ENCODE measurements at places on chromosomes 7 and 10. TPM values are rescaled to one million over a fixed set of nuclear protein-coding genes. Genes with fewer than 3 reads are reported as not detected.

The CHCHD3 gene
- total RNA-seq = 92.7 TPM

The CADPS2 gene
- total RNA-seq = 47.7 TPM

The GAD2 gene
- not detected for total RNA-seq

The SPDYE3 gene
- not detected for total RNA-seq

The EGR2 gene
- total RNA-seq = not detected

The POLR2J2 gene
- 1.9 TPM for total RNA-seq

The CYP3A7 gene
- not detected for total RNA-seq

The INA gene
- under 0.01 TPM for total RNA-seq

The LIPK gene
- total RNA-seq = not detected

The TRIM73 gene
- total RNA-seq = 0.32 TPM

Measured in epithelial cell of umbilical artery (primary cell).